ENCODE measurements at places on chromosomes 2 and 18.

DNA sequence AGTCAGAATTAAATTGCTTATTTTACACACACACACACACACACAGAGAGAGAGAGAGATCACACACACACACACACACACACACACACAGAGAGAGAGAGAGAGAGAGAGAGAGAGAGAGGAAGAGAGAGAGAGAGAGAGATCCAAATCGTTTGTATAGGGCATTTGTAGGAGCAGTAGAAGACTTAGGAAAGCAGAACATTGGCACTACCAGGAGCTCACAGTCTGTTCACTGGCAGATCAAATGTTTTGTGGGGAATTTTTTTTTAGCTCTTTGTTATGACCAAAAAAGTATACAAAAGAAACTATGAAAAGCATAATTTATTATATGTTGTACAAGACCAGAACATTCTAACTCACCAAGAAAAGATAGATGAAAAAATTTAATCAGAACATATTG is 81.8 kb downstream of the MBD5 start:
- H3K27me3 ChIP-seq: no peaks in the 10 kb centered on the region
- no peak overlapping the region for H3K4me3 ChIP-seq
- DNase-seq: no peak
- H3K36me3 ChIP-seq: no peaks in the 10 kb centered on the region
- no peak overlapping the region for H3K27ac ChIP-seq

GRCh38 chr2:205115511-205115910 is 566.8 kb upstream of the NRP2 start:
- peaks cover under 1% of the 10 kb centered on the region for H3K4me1 ChIP-seq
- H3K27me3 ChIP-seq: no peaks in the 10 kb centered on the region
- H3K4me3 ChIP-seq: no peak overlapping the region
- DNase-seq: no peak
- H3K27ac ChIP-seq: no peak overlapping the region

- no peak for DNase-seq
- no peak overlapping the region for H3K27ac ChIP-seq
- no peaks in the 10 kb centered on the region for H3K27me3 ChIP-seq
- H3K4me3 ChIP-seq: no peak overlapping the region
- peaks cover 22% of the 10 kb centered on the region for H3K36me3 ChIP-seq
These were observed 51.0 kb downstream of the COX7A2L start for GRCh38 chr2:42310007-42310515.

- no peak for DNase-seq
- peaks cover 28% of the 10 kb centered on the region for H3K27me3 ChIP-seq
- no peaks in the 10 kb centered on the region for H3K36me3 ChIP-seq
- H3K4me1 ChIP-seq: peaks cover 9% of the 10 kb centered on the region
- H3K4me3 ChIP-seq: no peak overlapping the region
These were observed 3.6 kb upstream of the PARD3B start for GRCh38 chr2:204541637-204542036.

- H3K4me1 ChIP-seq: no peaks in the 10 kb centered on the region
- H3K27ac ChIP-seq: no peak overlapping the region
- H3K4me3 ChIP-seq: no peak overlapping the region
- peaks cover 8% of the 10 kb centered on the region for H3K27me3 ChIP-seq
- no peak for DNase-seq
These were observed 349.2 kb downstream of the INSIG2 start for GRCh38 chr2:118437501-118437900.

DNA sequence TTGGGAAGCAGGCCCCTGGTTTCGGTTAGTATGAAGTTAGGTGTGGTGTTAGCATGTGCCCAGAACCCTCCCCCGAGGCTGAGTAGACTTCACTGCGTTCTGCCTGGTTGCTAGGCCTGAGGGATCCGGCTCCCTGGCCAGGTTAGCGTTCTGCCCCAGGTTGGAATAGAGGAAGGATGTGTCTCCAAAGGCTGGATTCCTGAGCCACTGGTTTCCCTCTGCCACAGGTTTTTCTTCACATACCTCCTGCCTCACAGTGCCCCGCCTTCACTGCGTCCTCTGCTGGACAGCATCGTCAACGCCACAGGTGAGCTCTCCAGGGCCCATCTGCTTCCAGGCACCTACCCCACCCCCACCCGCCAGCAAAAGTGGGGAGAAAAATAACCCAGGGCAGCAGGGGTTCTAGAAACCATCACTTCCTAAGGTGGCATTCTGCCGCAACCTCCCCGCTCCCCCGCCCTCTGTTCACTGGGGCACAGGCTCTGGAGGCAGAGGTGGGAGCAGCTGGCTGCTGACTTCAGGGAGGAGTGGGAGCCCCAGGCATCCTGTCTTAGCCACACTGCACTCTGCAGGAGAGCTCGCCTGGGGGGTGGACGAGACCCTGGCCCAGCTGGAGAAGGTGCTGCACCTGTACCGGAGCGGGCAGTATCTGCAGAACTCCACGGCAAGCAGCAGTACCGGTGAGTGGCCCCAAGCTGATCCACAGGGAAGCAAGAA is 7.1 kb downstream of the PKDCC start:
- H3K27me3 ChIP-seq: peaks cover 17% of the 10 kb centered on the region
- no peak overlapping the region for H3K4me3 ChIP-seq
- no peak overlapping the region for H3K27ac ChIP-seq
- H3K4me1 ChIP-seq: no peaks in the 10 kb centered on the region

GRCh38 chr18:54945576-54946125 is 13.6 kb downstream of the CCDC68 start:
- H3K4me1 ChIP-seq: peaks cover 18% of the 10 kb centered on the region
- no peaks in the 10 kb centered on the region for H3K36me3 ChIP-seq
- H3K27ac ChIP-seq: no peak overlapping the region

DNA sequence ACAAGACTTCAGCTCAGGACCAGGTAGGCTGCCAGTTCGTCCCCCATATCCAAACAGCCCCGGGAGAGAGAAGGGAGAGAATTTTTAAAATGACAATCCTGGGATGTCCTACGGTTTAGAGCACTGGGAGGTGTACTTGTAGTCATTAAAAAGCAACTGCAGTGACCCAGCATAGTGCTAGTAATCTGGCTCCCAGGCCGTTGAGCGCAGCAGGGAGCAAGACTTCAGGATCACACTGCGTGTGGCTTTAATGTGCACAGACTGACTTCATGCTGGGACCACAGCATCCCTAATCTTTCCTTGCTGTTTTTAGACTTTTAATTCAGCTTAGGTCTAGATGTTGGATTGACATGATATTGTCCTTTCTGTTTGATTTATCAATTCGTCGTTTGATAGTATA is 219.3 kb upstream of the FOSL2 start:
- no peaks in the 10 kb centered on the region for H3K27me3 ChIP-seq
- H3K4me1 ChIP-seq: peaks cover 10% of the 10 kb centered on the region

DNA sequence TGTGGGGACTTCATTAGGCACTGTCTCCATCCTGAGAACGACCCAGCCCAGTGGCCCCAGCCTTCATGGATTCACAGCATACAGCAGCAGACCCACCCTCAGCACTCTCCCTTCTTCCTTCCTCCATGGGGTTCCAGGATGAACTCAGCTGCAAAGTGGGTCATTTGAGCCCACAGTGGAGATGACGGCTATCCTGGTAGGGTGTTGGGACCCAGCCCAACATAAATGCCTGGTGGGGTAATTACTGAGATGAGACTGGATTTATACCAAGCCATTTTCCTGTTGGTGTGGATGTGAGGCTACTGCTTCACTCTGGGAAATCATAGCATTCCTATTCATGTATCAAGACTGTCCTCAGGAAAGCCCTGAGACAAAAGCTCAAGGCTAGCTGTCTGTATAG is 536.7 kb upstream of the TNP1 start:
- H3K4me3 ChIP-seq: no peak overlapping the region
- H3K27me3 ChIP-seq: peaks cover 3% of the 10 kb centered on the region
- H3K27ac ChIP-seq: no peak overlapping the region
- no peaks in the 10 kb centered on the region for H3K36me3 ChIP-seq
- H3K4me1 ChIP-seq: peaks cover 5% of the 10 kb centered on the region

GRCh38 chr2:164891460-164891859 is 49.8 kb upstream of the COBLL1 start:
- no peak overlapping the region for H3K4me3 ChIP-seq
- H3K27ac ChIP-seq: no peak overlapping the region
- no peak for DNase-seq
- H3K36me3 ChIP-seq: no peaks in the 10 kb centered on the region
- peaks cover under 1% of the 10 kb centered on the region for H3K4me1 ChIP-seq

DNA sequence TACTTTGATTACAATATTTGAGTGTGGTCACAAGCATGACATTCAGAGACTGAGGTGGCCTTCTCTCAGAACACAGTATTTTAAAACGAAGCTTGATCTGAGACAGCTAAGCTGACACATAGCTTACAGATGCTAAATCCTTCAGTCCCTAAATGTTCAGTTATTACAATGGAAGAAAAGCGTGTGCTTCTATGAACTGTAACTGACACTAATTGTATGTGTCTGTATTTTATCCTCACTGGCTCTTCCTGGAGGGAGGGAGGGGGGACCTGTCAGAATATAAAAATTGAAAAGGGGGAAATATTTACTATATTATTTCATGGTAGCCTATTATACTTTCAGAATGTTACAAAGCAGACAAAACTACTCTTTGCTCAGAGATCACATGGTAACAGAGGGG is 340.2 kb downstream of the FIGN start:
- no peak overlapping the region for H3K27ac ChIP-seq
- no peaks in the 10 kb centered on the region for H3K4me1 ChIP-seq
- DNase-seq: no peak

DNA sequence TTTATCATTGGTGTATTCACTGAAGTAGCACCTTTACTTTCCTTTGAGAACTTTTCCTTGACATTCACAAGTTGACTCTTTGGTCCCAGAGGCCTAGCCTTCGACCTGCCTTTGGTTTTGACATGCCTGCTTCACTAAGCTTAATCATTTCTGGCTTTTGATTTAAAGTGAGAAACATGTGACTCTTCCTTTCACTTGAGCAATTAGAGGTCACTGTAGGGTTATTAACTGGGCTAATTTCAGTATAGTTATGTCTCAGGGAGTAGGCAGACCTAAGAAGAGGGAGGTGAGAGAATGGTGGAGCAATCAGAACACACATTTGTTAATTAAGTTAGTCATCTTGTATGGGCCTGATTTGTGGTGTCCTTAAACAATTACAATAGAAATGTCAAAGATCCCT is 1040.7 kb upstream of the SLC39A10 start:
- DNase-seq: no peak
- H3K36me3 ChIP-seq: no peaks in the 10 kb centered on the region
- no peak overlapping the region for H3K27ac ChIP-seq
- no peaks in the 10 kb centered on the region for H3K4me1 ChIP-seq

- H3K27ac ChIP-seq: no peak overlapping the region
- no peaks in the 10 kb centered on the region for H3K36me3 ChIP-seq
- no peak for DNase-seq
These were observed 48.4 kb downstream of the TEX51 start for GRCh38 chr2:126947103-126947429.

- H3K36me3 ChIP-seq: no peaks in the 10 kb centered on the region
- no peaks in the 10 kb centered on the region for H3K4me1 ChIP-seq
- no peak overlapping the region for H3K27ac ChIP-seq
- H3K27me3 ChIP-seq: no peaks in the 10 kb centered on the region
These were observed 47.0 kb downstream of the AQP4 start for GRCh38 chr18:26818461-26818860.

- no peaks in the 10 kb centered on the region for H3K4me1 ChIP-seq
- no peaks in the 10 kb centered on the region for H3K36me3 ChIP-seq
- H3K4me3 ChIP-seq: no peak overlapping the region
- no peak overlapping the region for H3K27ac ChIP-seq
These were observed 22.2 kb downstream of the MCFD2 start for GRCh38 chr2:46893269-46893939.

GRCh38 chr2:45285771-45286390 is 276.6 kb upstream of the SIX2 start:
- peaks cover 5% of the 10 kb centered on the region for H3K27me3 ChIP-seq
- no peaks in the 10 kb centered on the region for H3K36me3 ChIP-seq
- DNase-seq: no peak

DNA sequence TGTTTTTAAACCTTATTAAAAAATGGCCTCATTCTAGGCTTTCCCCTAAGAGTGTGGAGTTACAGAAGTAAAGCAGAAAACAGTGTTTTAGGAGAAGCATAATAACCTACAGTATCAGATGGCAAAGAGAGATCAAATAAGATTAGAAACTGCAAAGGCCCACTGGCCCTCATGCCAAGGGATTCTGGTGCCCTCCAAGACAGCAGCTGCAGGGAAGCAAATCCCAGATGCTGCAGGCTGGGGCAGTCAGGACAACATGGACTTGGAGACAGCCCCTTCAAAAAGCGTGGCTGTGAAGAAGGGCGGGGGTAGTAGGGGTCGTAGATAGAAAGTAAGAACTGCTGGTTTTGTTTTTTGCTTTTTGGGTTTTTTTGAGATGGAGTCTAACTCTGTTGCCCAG is 28.3 kb upstream of the EPG5 start:
- H3K4me3 ChIP-seq: no peak overlapping the region
- H3K27me3 ChIP-seq: no peaks in the 10 kb centered on the region
- DNase-seq: no peak
- H3K36me3 ChIP-seq: peaks cover 2% of the 10 kb centered on the region

GRCh38 chr18:55256226-55256928 is 297.1 kb upstream of the CCDC68 start:
- H3K4me1 ChIP-seq: no peaks in the 10 kb centered on the region
- H3K27ac ChIP-seq: no peak overlapping the region
- DNase-seq: no peak
- no peaks in the 10 kb centered on the region for H3K36me3 ChIP-seq

- H3K27me3 ChIP-seq: no peaks in the 10 kb centered on the region
- peaks cover 68% of the 10 kb centered on the region for H3K4me1 ChIP-seq
- peak overlapping the region; percentile 95 for H3K4me3 ChIP-seq
- no peak for DNase-seq
These were observed 1.1 kb downstream of the STRN start for GRCh38 chr2:36965206-36965605.

DNA sequence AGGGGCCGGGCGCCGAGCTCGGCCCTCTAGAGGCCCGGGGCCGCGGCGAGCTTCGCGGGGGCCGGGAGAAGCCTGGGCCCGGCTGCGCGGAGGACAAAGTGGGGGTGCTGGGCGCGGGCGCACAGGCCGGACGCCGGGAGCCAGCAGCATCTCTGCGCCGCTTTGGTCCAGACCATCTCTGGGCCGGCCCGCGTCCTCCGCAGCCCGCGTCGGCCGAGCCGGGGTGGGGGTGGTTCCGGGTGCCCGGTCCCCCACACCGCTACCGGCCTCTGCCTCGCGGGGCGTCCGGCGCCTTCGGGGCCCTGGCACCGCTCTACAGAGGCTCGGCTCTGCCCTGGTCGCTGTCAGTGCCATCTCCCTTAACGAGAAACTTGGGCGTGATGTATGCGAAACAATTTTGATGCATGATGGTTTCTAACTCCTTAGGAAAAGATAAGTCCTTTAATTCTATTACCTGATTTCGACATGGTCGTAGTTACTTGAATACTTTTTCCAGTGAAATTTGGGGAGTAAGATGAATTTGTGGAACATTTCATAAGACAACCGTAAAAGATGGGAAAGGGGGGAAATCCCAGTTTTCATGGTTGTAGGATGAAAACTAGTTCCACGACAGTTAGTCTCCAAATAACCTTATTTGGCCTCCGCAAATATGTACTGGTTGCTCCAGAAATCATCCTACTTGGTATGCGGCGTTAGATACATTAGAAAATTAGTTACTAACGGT is 562 bp downstream of the TWSG1 start:
- H3K4me1 ChIP-seq: peaks cover 33% of the 10 kb centered on the region
- DNase-seq: no peak
- peaks cover 32% of the 10 kb centered on the region for H3K27me3 ChIP-seq
- peaks cover 9% of the 10 kb centered on the region for H3K36me3 ChIP-seq
- H3K4me3 ChIP-seq: peak overlapping the region; percentile 92

GRCh38 chr2:42474765-42475454 is 18.9 kb downstream of the KCNG3 start:
- no peaks in the 10 kb centered on the region for H3K27me3 ChIP-seq
- DNase-seq: no peak
- H3K4me1 ChIP-seq: no peaks in the 10 kb centered on the region

- DNase-seq: no peak
- H3K27ac ChIP-seq: no peak overlapping the region
- peaks cover 3% of the 10 kb centered on the region for H3K27me3 ChIP-seq
These were observed 185.0 kb downstream of the TMEM18 start for GRCh38 chr2:492178-492577.

- H3K36me3 ChIP-seq: no peaks in the 10 kb centered on the region
- H3K4me1 ChIP-seq: peaks cover 51% of the 10 kb centered on the region
- no peak overlapping the region for H3K4me3 ChIP-seq
These were observed 29.4 kb upstream of the YWHAQ start for GRCh38 chr2:9660154-9660553.
